ENCODE measurements at places on chromosomes 2 and 18. TPM values are rescaled to one million over a fixed set of nuclear protein-coding genes. Genes with fewer than 3 reads are reported as not detected.

- H3K27ac ChIP-seq: no peak overlapping the region
- no peaks in the 10 kb centered on the region for H3K27me3 ChIP-seq
- no peak for DNase-seq
These were observed 118.0 kb downstream of the TRIM43 start for GRCh38 chr2:95709831-95710230.

- H3K27ac ChIP-seq: no peak overlapping the region
- H3K4me3 ChIP-seq: no peak overlapping the region
These were observed 32.3 kb upstream of the SALL3 start for GRCh38 chr18:78947291-78947690.

DNA sequence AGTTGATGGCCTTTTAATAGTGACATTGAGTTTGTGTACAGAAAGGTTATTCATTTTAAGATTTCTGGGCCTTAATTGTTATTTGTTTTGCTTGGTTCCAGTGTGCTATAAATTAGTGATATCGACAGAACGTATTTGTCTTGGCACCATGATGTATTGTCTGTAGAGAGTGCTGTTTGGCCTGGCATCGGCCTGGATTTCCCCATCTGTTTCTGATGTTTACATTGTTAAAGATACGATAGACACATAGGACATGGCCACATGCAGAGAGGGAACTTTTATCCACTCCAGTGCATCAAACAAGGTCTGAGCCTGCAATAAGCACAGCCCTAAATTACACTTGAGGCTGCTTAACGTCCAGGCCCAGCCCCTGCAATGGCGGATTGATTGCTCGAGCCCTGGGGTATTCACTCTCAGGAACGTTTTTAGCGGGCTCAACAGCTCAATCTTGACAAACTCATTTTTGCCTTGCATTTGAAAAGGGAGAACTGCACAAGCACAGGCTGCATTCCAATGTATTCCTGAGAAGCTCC is 144.7 kb downstream of the SLC4A3 start:
- no peak overlapping the region for H3K27ac ChIP-seq
- H3K27me3 ChIP-seq: no peaks in the 10 kb centered on the region
- DNase-seq: no peak
- H3K4me3 ChIP-seq: no peak overlapping the region
- no peaks in the 10 kb centered on the region for H3K4me1 ChIP-seq

DNA sequence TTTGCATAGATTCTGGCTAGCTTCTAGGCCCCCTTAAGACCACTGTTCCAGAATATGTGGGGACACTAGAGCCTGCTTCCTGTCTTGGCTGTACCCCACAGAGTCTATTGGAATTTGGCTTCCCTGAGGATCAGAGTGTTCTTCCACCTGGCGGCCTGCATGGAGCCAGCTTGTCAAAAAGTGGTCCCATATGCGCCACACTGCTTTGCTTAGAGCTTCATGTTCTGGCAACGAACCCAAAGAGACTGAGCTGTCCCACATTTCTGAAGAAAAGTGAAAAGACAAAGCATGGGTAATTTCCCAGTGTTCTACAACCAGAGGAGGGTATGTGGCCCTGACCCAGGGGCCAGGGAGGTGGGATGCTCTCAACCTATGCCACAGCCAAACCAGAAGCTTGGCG is 52.7 kb upstream of the FZD7 start:
- DNase-seq: no peak
- H3K27ac ChIP-seq: no peak overlapping the region
- H3K4me3 ChIP-seq: no peak overlapping the region
- no peaks in the 10 kb centered on the region for H3K4me1 ChIP-seq
- no peaks in the 10 kb centered on the region for H3K27me3 ChIP-seq
- no peaks in the 10 kb centered on the region for H3K36me3 ChIP-seq

Gene REG1B
- total RNA-seq: 10.2 TPM

DNA sequence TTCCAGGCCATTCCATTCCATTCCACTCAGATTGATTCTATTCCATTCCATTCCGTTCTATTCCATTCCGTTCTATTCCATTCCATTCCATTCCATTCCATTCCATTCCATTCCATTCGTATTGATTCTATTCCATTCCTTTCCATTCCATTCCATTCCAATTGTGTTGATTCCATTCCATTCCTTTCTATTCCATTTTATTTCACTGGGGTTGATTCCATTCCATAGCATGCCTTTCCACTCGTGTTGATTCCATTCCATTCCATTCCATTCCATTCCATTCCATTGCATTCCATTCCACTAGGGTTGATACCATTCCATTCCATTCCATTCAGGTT is 1142.3 kb downstream of the RPIA start:
- no peak overlapping the region for H3K4me3 ChIP-seq
- H3K27ac ChIP-seq: no peak overlapping the region
- H3K4me1 ChIP-seq: no peaks in the 10 kb centered on the region
- DNase-seq: no peak
- no peaks in the 10 kb centered on the region for H3K27me3 ChIP-seq

DNA sequence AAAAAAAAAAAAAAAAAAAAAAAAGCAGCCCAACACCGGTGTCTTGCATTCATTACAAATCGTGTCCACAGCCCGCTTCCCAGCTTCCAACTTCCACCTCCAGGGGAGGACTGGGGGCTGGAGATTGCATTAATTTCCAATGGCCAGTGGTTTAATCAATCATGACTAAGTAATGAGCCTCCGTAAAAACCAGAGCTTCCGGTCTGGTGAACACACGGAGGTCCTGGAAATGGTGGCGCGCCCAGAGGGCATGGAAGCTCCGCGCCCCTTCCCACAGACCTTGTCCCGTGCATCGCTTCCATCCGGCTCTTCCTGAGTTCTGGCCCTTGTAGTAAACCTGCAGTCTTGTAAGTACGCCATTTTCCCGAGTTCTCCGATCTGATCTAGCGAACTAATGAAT is 43.6 kb downstream of the EEF1B2 start:
- no peaks in the 10 kb centered on the region for H3K4me1 ChIP-seq

Gene CHRND
- not detected for total RNA-seq

- H3K4me1 ChIP-seq: no peaks in the 10 kb centered on the region
- H3K27ac ChIP-seq: no peak overlapping the region
- H3K4me3 ChIP-seq: no peak overlapping the region
- no peaks in the 10 kb centered on the region for H3K36me3 ChIP-seq
- no peaks in the 10 kb centered on the region for H3K27me3 ChIP-seq
These were observed 167.7 kb upstream of the SLC14A2 start for GRCh38 chr18:45447355-45448265.

Gene CASP10
- 28.0 TPM for total RNA-seq

- H3K4me1 ChIP-seq: no peaks in the 10 kb centered on the region
- H3K27me3 ChIP-seq: no peaks in the 10 kb centered on the region
- DNase-seq: peak; percentile 24
These were observed 78.8 kb downstream of the ANKRD12 start for GRCh38 chr18:9215221-9215933.

- no peaks in the 10 kb centered on the region for H3K36me3 ChIP-seq
- DNase-seq: no peak
- H3K27ac ChIP-seq: no peak overlapping the region
- H3K4me3 ChIP-seq: no peak overlapping the region
These were observed 160.7 kb downstream of the NDUFA10 start for GRCh38 chr2:239864247-239865058.

- H3K36me3 ChIP-seq: no peaks in the 10 kb centered on the region
- H3K4me1 ChIP-seq: no peaks in the 10 kb centered on the region
- DNase-seq: no peak
- H3K27ac ChIP-seq: no peak overlapping the region
- H3K27me3 ChIP-seq: no peaks in the 10 kb centered on the region
These were observed 103.5 kb upstream of the NOSTRIN start for GRCh38 chr2:168698969-168699368.

DNA sequence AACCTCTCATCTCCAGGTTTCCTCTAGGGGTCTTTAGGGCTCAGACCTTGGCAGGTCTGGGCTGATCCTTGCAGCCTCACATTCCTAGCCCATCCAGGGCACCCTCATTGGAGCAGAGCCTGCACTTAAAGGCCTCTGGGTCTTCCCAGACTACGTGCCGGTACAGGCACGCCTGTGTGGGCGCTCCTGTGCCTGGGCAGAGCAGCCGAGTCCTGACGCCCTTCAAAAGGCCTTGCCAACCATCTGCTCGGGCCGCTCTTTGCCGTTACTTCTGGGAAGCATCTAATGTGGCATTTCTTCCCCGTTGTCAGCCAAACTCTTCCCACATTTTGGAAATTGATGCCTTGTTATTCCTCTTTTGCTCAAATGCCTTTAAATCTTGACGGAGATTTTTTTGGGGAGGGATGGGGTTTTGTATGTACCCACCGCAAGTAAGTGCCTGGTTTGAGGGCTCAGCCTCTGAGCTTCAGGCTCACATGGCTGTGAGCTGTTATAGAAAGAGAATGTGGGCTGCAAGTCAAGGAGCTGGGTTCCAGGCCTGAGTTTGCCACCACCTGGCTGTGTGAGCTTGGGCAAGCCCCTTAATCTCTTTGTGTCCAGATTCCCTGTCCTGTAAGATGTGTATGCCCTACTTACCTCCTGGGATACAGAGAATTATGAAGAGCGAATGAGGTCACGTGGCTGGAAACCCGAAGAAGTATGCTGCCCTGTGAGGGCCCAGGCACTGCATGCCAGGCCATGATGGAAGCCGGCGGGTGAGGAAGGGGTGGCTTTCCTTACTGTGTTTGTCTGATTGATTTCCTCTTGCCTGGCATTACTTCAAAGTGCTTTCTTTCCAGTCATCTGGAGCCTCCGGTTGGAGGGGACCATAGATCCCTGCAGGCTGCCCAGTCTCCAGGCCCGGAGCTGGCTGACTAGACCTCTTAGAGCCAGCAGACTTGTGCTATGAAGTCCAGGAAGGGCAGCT is 20.6 kb downstream of the EHD3 start:
- H3K27me3 ChIP-seq: no peaks in the 10 kb centered on the region
- no peak overlapping the region for H3K4me3 ChIP-seq
- H3K4me1 ChIP-seq: no peaks in the 10 kb centered on the region
- no peak for DNase-seq
- no peaks in the 10 kb centered on the region for H3K36me3 ChIP-seq
- no peak overlapping the region for H3K27ac ChIP-seq

GRCh38 chr18:12818243-12818642 is 65.8 kb downstream of the PTPN2 start:
- no peak overlapping the region for H3K4me3 ChIP-seq
- no peaks in the 10 kb centered on the region for H3K36me3 ChIP-seq
- H3K27ac ChIP-seq: no peak overlapping the region
- H3K4me1 ChIP-seq: no peaks in the 10 kb centered on the region

Gene IL18R1
- total RNA-seq: 1.1 TPM

GRCh38 chr18:42157878-42158277 is 202.8 kb downstream of the PIK3C3 start:
- H3K4me1 ChIP-seq: no peaks in the 10 kb centered on the region
- no peak for DNase-seq
- no peak overlapping the region for H3K4me3 ChIP-seq

Gene EPG5
- 16.0 TPM for total RNA-seq

Gene COL6A3
- 80.9 TPM for total RNA-seq

Gene LHCGR
- total RNA-seq: not detected

GRCh38 chr2:145359561-145359960 is 839.6 kb upstream of the ZEB2 start:
- no peaks in the 10 kb centered on the region for H3K36me3 ChIP-seq
- no peaks in the 10 kb centered on the region for H3K4me1 ChIP-seq
- DNase-seq: no peak

DNA sequence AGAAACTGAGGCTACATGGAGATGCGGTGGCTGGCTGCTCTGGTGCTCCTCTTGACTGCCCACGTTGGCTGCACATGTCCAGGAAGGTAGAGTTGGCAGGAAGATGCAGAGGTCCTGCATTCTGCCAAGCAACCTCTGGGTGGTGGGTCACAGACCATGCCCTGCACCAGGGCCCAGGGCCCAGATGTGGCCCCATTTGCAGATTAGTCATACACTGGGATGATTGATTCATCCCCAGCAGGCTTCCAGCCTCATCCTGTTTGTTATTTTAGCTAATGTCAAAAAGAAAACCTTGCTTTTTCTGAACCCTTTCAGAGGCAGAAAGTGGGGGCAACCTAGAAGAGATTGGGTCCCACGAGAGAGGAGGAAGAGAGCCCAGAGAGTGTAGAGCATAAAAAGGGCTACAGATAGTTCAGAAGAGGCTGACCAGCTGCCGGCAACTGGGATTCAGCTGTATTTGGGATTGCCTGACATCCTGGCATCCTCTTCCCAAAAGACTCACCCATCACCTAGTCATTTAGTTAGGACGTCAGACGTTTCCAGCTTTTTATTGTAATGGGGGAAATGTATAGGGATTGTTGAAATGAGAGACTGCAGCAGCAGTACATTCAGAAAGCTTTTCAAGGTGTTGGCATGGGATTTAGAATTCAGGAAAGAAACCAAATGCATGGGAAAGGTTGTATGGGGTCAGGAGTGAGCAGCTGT is 101.9 kb downstream of the CTIF start:
- H3K4me1 ChIP-seq: no peaks in the 10 kb centered on the region
- no peaks in the 10 kb centered on the region for H3K36me3 ChIP-seq
- DNase-seq: no peak
- H3K4me3 ChIP-seq: no peak overlapping the region

Gene RPRD1A
- total RNA-seq: 39.8 TPM

DNA sequence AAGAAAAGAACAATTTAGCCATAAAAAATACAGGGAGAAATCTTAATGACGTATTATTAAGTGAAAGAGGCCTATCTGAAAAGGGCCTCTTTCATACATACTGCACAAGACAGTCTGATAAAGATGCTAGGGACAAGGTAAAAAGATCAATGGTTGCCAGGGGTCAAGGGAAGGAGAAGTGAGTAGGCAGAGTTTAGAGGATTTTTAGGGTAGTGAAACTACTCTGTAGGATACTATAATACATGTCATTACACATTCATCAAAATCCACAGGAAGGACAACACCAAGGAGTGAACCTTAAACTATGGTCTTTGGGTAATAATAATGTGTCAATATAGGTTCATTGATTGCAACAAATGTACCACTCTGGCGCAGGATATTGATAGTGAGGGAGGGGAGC is 289.3 kb downstream of the FSIP2 start:
- H3K27ac ChIP-seq: no peak overlapping the region
- H3K4me1 ChIP-seq: no peaks in the 10 kb centered on the region
- no peak for DNase-seq

Gene CYP1B1
- 3.5 TPM for total RNA-seq

DNA sequence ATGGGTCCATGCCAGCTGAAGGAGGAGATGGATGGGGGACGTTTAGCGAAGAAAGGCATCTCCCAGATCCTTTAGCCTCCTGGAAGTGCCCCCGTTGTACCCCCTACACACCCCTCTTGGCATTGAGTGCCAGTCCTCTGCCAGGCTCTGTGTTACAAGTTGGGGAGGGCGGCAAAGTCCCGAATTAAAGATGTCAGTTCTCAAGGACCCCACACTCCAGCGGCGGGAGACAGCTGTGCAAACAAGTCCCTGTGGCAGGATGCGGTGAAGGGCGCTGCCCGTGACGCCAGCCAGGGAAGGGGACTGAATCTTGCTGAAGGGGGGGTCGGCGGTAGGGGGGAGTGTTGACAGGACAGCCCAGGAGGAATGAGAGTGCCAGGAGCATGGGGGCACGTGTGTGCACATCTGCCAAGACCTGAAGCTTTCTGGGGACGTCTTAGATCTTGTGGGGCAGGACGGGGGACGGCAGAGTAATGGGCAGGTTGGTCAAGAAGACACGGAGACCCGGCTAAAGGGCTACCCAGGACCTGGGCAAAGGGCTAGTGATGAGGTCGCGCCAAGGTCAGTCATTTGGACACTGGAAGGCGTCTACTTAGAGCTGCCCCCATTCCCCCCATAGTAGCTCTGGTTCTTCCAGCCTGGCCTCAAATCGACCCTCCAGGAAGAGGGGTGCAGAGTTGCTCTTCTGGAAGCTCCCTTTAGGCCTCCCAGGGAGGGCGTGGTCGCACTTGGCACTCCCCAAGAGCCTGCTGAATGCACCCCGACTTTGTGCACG is 2.8 kb upstream of the CTDSP1 start:
- H3K4me3 ChIP-seq: peak overlapping the region; percentile 97
- peak overlapping the region; percentile 100 for H3K27ac ChIP-seq
- peaks cover 13% of the 10 kb centered on the region for H3K4me1 ChIP-seq
